Activated CD4-positive, CD25-positive, alpha-beta regulatory T cell (primary cell): ENCODE measurements at places on chromosomes 4 and X.

DNA sequence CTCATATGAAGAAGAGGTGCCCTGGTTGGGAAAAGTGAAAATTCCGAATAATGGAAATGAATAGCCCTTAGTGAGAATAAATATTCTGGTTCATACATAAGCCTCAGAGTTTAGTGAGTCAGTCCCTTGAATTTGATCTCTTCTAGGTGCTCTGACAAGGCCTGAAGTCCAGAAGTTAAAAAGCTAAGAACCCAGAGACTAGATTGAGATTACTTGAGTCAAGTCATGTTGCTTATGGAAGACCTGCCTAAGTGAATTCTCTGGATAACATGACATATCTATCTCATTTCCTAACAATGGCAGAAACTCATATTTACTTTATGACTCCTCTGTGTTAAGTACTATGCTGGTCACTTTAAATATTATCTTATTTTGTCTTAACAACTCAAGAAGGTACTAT, 10.5 kb upstream of the PRSS48 start:
- no peak for DNase-seq

- DNase-seq: peak; percentile 58
Measured at GRCh38 chr4:140153718-140154571, at the start of gene MAML3. TSS of gene MAML3 (minus strand) at chr4:140154184. CDS start at chr4:140153327, 857 bp downstream.

- DNase-seq: no peak
Measured at GRCh38 chr4:1459081-1459721, 53.0 kb upstream of the NKX1-1 start.

GRCh38 chr4:19401301-19402080, 850.2 kb upstream of the SLIT2 start:
- no peak for DNase-seq

DNA sequence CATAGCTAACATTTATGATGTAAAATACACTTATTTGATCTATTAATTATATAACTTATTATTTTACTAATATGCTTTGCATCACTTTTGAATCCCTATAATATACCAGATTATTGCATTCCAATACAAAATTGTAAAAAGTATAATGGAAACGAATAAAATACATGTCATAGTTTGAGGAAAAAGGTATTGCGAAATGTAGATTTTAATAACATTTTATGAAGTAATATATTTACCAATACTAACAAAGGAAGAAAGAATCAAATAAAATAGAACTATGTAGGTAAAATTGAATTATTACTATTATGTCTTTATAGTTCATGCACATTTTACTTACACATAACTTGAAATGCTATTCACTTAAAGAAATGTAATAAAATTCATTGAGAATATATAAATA, 1300.2 kb downstream of the ADGRL3 start:
- DNase-seq: no peak

GRCh38 chr4:157170321-157170720, 50.2 kb upstream of the GRIA2 start:
- DNase-seq: no peak

DNA sequence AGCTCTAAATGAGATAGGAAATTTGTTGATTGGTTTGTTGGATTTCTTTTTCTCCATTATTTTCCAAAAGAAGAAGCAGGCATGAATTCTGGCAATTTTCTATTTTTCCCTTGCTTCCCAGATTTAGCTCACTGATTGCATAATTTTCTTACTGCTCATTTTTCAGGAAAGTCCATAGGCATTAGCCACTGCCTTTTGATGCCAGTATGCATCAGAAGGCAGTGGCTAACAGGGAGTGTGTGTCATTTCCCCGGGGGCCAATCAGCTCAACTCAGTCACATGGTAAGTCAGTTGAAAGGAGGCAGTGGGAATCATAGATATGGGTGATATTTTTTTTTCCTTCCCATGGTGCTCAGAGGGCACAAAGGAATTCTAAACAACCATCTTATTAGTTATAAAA, 156.7 kb downstream of the TRIML1 start:
- no peak for DNase-seq

DNA sequence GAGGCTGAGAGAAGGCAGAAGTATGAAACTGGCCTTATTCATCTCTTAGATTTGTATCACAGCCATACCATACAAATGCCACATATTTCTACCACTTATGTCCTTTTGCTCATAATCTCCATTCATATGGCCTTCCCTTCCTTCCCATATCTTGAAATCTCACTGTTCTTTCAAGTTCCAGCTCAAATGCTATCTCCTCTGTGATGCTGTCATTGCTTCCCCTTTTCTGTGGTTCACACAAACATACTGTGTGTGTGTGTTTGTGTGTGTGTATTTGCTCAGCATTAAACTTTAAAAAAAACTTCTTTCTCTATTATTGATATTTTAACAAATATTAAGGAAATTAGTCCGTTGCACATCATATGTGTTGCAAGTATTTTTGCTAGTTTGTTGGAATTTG, 26.7 kb downstream of the PHKA1 start:
- DNase-seq: no peak

DNA sequence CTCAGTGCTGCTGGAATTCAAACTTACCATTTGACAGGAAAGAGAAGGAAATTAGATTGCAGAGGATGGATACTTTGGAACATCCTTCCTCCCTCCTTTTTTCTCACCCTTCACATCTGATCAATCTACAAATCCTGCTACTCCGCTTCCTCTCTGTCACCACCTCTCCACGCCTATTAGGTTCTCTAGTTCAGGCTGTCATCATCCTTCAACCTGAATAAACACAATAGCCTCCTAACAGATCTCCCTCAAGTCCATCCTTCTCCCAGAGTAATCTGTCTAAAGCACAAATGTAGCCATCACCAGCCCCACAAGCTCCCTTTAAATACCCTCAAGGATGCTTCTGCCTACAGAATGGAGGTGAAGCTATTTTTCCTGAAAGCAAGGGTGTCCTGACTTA, 20.0 kb upstream of the SLAIN2 start:
- no peak for DNase-seq

- DNase-seq: no peak
Measured at GRCh38 chrX:123871309-123871708, 11.5 kb downstream of the XIAP start.

DNA sequence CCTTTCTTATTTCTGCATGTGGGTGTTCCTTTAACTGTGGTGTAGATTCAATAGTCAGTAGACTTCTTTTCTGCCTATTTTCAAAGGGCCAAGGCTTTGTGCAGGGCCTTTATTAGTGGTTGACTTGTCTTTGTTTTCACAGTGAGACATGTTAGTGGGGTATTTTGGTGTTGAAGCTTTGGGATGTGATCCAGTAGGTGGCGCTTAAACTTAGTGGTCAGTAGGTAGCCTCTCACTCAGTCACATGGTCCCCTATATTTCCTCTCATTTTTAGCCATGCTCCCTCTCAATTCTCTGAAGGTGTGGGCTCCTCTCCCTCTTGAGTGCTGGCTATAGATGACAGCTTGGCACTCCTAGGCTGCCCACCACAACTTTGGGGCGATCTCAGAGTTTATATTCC, 23.4 kb upstream of the SLC10A7 start:
- DNase-seq: no peak

- DNase-seq: no peak
Measured at GRCh38 chr4:156976147-156976546, 4.5 kb upstream of the PDGFC start.

DNA sequence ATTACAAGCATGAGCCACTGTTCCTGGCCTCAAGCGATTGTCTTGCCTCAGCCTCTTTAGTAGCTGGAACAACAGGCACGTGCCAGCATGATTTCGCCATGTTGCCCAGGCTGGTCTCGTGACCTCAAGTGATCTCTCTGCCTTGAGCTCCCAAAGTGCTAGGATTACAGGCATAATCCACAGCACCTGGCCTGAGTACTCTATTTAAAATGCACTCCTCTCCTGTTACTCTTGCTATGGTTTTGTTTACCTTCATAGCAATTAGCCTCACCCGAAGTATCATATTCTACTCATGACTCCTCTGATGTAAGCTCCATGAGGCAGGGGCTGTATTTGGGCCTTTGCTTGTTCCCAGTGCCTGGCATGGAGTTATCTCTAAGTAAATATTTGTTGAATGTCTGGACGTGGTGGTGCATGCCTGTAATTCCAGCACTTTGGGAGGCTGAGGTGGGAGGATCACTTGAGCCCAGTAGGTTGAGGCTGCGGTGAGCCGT, 92.5 kb upstream of the SLC34A2 start:
- DNase-seq: no peak

GRCh38 chrX:727738-728621, 97.4 kb downstream of the SHOX start:
- no peak for DNase-seq

DNA sequence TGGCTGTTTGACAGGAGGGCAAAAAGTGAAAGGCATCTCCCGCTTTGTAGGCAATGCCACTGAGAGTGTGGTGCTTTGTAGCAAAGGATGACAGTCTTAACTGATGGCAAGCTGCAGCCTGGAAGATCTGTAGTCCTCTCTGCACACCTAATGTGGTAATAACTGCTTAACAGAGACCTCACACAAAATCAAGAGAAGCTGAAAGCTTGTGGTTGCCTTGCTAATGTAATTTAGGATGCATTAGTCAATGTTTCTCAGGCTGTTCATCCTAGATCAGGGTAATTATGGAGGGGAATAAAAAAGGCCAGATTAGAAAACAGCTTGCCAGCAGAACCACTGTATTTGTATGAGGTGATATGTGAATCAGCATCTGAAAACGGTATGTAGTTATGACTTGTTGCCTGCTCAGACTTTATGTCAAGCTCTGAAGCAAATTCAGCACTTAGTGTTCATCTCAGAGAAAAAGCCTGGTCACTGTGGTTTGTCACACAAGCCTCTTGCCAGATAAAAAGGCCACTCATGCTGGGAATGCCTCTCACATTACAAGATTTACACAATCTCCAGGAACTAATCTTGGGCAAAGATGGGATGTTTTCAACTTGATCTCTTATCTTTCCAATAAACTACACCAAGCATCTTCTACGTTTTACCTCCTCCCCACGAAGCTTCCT, 130.8 kb downstream of the ENOX2 start:
- no peak for DNase-seq
